Ammon's horn (tissue), 1 donor: ENCODE measurements at places on chromosomes 7 and 10.

- DNase-seq, result no peak
Measured at GRCh38 chr10:61845196-61845949, 56.1 kb upstream of the ARID5B start.

GRCh38 chr7:101527844-101528667 lies 101.0 kb downstream of the MYL10 start:
- DNase-seq, result peak; percentile 48

- no peak for DNase-seq
Measured at GRCh38 chr10:92381543-92381954, 90.6 kb downstream of the MARCHF5 start.

DNA sequence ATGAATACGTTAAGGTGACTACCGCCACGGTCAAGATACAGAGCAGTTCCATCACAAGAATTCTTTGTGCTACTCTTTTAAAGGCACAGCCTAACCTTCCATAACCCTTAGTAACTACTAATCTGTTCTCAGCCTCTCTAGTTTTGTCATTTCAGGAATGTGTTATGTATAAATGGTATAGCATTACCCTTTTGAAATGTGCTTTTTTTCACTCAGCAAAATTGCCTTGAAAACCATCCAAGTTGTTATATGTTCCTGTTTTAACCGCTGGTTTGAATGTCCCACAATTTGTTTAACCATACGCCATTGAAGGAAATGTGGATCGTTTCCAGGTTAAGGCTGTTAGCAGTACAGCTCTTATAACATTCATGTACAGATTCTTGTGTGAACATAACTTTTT lies 32.0 kb downstream of the WAC start:
- DNase-seq, result no peak

DNA sequence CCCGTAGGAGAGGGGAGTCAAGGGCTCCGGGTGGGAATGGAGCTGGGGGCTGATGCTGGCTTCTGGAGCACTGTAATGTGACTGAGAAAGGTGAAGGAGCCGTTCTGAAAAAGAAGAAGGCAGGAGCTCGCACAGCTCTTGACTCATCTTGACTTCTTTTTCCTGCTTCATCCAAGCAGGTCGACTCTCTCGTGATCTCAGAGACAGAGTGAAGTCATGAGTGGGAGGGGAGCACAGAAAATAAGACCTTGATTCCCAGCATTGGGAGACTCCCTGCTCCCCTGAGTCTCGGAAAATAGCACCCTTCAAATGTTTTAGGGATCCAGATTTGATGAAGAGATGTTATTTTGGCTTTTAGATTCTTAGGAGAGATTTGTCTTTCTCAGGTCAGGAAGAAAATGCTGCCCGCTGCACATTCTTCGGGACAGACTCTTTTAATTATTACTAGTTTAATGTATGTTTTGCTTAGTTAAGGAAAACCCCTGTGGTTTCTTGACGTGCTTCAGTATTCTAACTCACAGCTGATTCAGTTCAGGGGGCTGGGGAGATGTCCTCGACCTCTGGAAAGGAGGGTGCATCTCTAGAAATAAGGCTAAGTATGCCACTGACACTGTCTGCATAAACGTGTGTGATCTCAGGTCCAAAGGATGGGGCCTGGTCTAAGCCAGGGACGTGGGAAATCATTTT lies 34.1 kb downstream of the EGFR start:
- no peak for DNase-seq

DNA sequence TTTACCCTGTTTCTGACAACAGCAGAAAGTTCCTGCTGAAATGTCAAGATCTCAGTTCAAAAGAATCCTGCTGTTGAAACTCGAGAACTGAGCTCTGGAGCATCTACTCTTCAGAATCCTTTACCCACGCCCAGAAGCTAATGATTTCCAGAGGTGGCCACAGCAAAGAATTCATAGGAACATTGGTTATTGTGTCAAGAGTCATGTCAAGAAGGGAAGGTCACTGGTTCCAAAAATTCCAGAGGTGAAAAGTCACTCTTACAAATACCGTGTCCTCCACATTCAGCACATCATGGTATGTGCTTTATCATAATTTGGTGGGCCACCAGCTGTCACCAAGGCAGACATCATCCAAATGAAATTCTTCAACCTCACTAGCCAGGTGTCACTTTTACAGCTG lies 394.4 kb upstream of the NPVF start:
- DNase-seq, result no peak

DNA sequence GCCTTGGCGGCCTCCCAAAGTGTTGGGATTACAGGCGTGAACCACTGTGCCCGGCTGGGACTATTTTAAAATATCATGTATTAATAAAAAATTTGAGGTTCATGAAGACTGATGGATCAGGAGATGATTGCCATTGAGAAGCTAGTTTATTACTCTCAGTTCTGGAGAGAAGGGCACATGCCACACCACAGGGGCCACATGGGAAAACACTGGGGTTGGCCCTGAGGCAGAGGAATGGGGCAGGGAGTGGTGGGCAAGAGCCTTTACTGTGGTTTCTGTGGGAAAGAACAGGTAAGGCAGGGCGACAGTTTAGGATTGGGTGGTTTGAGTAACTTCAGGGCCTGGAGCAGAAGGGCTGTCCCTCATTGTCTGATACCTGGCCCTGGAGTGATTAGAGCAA lies 6.8 kb upstream of the TBRG4 start:
- DNase-seq, result no peak

DNA sequence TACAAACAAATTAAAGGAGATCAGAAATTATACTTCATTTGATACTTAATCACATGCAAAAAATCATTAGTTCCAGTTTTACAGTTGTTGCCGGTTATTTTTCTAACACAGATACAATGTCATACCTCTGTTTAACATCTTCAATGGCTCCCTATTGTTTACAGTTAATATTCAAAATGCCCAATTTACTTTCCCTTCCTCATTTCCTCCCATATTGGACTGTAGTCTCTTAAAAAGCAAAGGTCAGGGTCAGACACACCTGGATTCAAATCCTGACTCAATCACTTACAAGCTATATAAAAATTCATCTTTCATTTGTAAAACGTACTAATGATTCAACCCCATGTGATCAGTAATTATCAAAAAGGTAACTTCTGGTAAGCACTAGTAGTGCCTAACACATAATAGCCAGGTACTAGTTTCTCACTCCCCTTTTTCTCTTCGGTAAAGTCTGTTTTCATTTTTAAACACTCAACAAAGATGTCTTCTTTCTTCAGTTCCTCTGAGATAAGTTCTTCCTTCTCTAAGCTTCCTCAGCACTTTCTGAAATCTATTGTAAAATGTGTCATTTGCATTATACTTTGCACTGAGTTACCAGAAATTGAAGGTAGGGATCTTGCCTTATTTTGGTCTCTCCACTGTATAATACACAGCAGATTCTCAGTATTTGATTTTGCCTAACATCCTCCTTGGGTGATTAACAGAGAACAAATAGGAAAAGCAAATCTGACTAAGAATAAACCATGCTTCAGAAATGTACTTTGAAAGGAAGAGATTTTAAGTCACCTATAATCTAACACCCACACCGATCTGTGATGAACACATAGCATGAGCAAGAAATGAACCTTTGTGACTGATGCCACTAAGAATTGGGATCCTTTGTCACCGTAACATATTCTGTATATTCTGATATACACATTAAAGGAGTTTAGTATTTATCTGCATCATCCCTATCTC lies 16.1 kb downstream of the KMT2C start:
- no peak for DNase-seq

DNA sequence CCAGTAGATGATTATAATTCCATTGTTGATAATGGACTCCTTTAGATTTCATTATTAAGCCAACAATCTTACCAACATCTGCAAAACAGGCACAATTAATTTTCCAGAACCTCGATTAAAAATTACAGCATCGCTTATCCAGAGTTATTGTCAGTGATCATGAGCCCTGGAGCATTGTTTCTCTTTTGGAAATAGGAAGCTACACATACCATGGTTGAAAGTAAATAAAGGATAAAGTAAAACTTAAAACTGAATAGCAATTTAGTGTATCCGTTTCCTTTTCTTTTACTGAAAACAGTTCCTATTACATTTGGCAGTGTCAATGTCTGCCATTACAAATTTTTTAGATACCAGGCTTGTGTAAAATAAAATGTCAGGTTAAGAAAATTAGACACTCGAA lies 9.9 kb upstream of the HOXA2 start:
- DNase-seq, result no peak

DNA sequence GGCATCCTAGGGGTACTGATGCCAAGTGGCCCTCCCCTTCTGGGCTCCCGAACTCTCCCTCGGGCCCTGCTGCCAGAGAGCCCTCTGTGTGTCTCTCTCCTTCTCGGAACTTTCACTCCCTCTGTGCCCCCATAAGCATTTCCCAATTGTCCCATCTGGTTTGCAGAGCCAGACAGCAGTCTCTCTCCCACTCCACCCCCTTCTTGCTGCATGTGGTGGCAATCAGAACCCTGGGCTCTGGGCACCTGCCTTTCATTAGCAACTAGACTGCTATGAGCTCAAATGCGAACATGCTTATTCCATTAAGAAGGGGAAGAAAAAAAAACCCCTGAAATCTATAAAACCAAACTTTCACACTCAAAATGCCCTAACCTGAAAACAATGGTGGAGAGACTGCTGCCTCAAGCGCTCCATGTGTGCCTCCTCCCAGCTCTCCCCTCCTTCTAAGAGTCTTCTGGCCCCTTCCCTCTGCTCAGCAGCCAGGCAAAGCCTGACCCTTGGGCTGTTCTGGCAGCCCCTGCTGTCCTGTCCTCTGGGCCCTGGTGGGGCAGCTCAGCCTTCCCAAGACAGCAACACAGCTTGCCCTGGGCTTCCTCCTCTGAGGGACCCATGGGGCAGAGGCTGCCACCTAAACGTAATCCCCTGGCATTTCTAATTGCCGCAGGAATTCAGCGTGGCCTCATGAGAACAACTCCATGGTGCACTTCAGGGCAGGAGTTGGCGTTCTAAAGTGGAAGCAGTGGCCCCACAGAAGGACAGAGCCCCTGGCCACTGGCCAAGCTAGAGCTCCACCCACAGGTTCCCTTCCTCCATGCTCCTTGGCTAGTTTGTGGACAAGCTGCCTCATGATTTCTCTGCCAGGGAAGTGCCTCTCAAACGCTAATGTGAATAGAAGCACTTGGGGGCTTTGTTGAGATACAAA lies 415.4 kb downstream of the PLXNA4 start:
- DNase-seq, result peak; percentile 70

GRCh38 chr7:18399436-18400235 lies 95.9 kb upstream of the HDAC9 start:
- no peak for DNase-seq

DNA sequence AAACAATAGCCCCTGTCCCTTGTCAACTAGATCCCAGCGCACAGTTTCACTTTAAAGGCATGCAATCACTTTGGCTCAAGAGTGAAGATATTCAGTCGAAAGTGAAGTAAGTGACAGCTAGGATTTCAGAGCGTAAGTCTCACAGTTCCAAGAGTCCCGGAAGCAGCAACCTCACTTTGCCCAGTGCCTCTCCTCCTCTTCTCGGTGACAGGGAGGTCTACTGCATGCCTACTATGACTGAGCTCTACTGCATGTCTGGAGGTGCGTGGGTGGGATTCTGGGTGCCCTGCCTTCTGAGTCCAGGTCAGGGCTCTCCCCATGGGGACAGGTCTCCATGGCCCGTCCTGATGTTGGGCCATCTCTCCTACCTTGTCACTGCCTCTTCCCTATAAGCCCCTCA lies 17.0 kb downstream of the PRKCQ start:
- no peak for DNase-seq

DNA sequence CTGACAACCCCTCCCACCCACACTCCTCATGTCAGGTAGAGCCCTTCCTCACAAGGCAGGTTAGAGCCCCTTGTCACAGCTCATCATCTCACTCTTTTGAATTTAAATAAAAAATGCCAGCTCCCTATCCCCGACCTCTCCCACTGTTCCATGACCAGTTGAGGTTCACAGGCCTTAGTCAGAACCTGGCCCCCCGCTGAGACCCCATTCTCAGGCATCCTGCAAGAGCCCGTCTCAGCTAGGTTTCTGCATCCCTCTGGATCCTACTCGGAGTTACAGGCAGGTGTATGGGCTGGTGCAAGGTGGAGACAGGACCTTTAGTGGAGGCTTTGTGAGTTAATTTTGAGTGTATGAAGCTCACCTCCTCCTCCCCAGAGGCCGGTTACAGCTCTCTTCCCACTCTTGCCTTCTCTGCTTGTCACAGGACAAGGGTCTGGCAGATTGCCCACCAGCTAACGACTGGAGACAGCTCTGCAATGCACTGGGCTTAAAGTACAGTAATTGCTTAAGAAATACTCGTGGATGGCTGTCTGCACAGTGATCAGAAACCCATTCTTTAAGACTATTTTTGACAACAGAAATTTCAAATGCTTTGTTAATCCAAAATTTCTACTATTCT lies 394.9 kb upstream of the DPP6 start:
- DNase-seq, result no peak

- DNase-seq, result no peak
Measured at GRCh38 chr7:21971780-21972396, 26.2 kb upstream of the CDCA7L start.

GRCh38 chr10:119740096-119740495 lies 14.2 kb downstream of the INPP5F start:
- no peak for DNase-seq

DNA sequence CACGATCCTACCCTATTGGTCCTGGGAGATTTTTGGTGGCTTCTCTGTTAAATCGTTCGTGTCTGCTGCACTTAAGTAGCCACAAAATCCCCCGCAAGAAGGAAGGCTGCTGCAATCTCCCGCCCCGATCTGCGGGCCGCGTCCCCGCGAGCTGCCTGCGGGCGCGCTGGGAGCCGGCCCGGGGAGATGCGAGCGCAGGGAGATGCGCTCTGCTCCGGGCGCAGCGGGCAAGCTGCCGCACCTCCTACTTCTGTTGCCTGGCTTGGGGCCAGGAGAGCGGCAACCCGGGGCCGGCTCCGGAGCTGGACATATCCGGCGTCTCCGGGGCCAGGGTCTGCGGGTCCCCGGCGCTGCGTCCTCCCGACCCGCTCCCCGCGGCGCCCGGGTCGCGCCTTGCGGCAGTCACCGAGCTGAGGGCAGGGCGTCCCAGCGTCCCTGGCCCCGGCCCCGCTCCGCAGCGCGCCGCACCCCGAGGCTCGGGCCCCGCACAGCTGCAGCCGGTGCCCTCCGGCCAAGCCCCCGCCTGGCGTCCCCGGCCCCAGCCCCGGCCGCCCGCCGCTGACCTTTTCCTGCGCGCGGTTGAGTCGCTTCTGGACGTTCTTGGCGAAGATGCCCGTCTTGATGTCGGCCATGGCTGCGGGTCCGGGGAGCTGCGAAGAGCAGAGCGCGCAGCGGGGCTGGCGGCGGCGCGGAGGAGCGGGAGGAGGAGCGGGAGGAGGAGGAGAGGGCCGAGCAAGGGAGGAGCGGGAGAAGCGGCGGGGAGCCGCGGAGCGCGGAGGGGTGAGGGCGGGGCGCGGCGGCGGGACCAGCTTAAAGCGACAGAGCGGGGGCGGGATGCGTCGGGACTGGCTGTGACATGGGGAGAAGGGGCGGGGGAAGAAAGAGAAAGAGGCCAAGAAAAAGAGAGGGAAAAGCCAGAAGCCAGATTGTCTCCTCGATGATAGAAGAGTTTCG lies at the start of gene AMPH:
TSS of gene AMPH (minus strand) at position 654 of the 954 bp plus-strand sequence. CDS start at position 632, 22 bp downstream.
- peak; percentile 75 for DNase-seq

DNA sequence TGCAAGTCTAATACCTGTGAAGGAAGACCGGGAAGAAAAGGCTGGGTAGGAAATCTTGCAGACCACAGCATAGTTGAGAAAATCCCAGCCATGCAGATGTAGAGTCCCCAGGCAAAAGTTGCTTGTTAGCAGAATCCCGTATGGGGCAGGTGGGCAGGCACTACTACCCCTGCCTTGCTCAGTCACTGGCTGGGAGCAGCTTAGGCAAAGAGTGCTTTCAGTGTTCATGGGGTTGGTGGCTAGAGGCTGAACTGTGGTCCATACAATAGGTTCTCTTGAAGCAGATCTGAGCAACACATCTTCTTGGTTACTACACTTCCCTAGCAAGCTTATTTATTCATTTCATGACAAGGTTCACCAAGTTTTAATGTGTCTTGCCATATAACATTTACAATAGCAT lies 92.6 kb downstream of the AHCYL2 start:
- DNase-seq, result no peak

- DNase-seq, result no peak
Measured at GRCh38 chr7:74655768-74656440, 1.6 kb upstream of the GTF2I start.
